ENCODE measurements at places on chromosomes 5 and 9.

- no peak for ATAC-seq
These were observed 451.4 kb downstream of the CTNND2 start for GRCh38 chr5:11452852-11453251.

DNA sequence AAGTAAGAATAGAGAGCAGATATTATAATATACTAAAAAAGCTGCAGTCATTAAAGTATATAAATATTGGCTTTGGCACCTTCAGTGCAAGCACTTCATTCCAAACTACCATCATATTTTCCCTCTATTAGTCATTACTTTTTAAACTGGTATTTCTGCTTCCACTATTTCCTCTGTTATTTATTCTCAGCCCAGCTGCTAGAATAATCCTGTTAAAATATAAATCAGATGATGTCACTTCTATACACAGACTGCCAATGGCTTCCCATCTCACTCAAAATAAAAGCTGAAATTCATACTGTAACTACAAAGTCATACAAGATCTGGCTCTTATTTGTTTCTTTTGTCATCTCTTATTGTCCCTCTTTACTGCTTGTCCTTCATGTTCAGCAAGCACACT is 432.9 kb downstream of the TLE4 start:
- ATAC-seq = peak; percentile 73

GRCh38 chr9:34499076-34499475 is 23.7 kb downstream of the ENHO start:
- ATAC-seq = no peak

DNA sequence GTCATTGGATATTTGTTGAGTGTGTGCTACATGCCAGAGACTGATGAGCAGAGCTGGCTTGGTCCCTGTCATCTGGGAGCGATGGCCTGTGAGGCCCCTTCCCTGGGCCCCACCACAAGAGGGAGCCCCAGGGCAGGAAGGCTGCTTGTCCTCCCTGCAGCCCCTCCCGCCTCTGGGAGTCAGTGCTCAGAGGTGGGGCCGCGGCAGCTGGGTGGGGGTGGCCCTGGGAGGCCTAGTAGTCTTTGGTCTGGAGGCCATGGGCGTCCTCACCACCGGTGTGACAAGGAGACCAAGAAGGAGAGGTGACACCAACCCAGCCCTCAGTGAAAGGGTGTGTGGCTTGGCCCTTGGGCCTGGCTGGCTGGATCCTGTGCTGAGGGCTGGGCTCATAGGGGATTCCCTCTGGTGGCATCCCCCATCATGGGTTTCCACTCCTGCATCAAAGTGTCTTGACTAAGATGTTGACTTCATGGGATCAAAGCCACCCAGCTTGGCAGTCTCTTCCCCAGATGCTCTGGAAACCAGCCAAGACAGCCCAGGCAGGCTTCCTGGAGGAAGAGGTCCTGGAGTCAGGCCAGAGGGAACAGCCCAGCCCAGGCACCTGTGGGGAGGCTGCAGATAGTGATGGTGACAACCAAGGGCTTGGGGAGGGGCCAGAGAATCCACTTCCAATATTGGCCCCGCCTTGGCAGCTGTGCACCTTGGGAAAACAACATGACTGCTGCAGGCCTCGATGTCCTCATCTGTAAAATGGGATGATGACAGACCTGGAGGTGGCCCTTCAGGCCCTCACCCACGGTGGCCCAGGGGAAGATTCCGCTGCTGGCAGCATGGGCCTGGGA is 166.7 kb downstream of the GAPVD1 start:
- ATAC-seq = peak; percentile 16

DNA sequence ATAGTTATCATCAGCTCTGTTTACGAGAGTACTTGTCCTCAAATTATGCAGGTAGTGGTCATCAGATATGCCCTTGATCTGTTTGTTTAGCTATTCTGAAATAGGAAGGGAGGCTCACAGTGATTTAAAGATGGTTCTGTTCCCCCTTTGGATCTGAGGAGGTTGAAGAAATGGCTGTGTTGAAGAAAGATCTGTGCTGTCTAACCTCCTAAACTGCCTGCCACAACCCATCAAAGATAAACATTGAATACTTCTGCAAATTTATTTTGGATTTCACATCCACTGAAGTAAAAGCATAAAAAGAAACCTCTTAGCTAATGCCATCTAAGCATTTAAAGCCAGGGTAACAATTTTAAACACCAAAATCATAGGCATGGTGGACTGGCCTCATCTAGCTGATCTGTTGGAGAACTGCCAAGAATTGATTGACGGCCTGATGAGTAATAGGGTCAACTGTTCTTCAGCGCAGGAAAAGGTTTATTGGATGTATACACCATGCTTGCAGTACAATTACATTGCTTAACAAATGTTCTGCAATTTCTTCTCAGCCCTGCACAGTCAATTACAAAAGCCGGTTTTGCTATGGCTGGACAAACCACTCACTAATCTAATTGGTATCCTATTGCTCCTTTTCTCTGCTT is 97.6 kb downstream of the SEMA6A start:
- no peak for ATAC-seq

GRCh38 chr9:127488946-127489345 is 37.6 kb downstream of the LRSAM1 start:
- no peak for ATAC-seq

DNA sequence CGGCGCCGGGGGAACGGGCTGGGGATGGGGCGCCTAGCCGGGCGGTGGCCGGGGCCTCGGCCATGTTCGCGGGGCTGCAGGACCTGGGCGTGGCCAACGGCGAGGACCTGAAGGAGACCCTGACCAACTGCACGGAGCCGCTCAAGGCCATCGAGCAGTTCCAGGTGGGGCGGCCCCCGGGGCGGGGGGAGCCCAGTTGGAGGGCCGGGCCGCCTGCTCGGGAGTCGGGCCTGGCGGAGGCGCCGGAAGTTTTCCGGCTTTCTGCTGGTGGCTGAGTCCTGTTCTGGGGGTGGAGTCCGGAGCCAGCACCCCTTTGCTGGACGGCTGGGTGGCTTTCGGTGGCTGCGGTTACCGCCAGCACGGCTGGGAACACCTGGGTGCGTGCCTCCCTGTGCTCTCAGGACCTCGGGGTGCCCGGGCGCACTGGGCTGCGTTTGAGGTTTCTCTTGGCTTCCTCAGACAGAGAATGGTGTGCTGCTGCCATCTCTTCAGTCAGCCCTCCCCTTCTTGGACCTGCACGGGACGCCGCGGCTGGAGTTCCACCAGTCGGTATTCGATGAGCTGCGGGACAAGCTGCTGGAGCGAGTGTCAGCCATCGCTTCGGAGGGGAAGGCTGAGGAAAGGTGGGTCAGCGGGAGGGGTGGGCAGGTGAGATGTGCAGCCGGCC is 454 bp downstream of the NELFB start:
- ATAC-seq = peak; percentile 12

DNA sequence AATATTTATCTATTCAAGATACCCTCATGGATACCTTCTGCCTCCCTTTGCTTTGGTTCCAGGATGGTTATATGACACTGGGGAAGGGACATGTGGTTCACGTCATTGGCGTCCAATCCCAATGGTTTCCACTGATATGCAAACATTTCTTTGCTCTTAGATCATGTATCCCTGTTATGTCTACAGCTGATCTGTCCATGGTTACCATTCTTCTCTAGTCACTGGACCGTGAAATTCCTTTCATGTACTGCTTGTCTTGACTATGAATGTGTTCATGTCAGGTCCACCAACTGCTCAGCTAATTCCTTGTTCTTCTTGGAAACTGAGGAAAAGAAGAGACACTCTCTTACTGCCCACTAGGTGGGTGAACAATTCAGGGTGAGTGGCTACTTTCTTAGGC is 391.1 kb upstream of the ZNF608 start:
- ATAC-seq = no peak

GRCh38 chr5:169296419-169297143 is 4.4 kb downstream of the SLIT3 start:
- ATAC-seq = no peak

- ATAC-seq = no peak
These were observed 241.5 kb downstream of the PDZD2 start for GRCh38 chr5:31880449-31880848.

GRCh38 chr9:79682076-79682736 is 110.4 kb downstream of the TLE4 start:
- no peak for ATAC-seq

GRCh38 chr9:90579181-90579580 is 63.4 kb downstream of the DIRAS2 start:
- no peak for ATAC-seq

GRCh38 chr9:20945269-20945668 is 86.2 kb downstream of the HACD4 start:
- no peak for ATAC-seq

GRCh38 chr5:60497706-60498500 is 202.1 kb downstream of the DEPDC1B start:
- no peak for ATAC-seq
